Renal pelvis (tissue), 12 donors: ENCODE measurements at places on chromosomes 16 and 17. TPM values are rescaled to one million over a fixed set of nuclear protein-coding genes. Genes with fewer than 3 reads are reported as not detected.

The TEN1 gene
- 25.5 TPM for polyA plus RNA-seq

DNA sequence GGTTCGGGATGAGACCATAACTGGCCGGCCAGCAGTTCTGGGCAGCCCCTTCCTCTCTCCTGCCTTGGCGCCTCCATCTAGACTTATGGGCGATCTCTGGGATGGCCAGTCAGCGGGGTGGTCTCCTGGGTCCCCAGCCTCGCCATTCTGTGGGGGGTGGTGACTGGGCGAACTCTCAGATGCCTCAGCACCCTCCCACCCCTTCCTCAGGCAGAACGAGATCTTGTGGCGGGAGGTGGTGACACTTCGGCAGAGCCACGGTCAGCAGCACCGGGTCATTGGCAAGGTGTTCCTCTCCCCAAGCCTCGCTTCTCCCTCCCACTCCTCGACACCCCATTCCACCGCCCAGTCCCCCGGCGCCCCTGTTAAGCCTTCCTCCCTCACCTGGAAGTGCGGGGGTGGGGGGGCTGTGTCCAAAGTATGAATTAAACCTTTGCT lies 1.6 kb downstream of the HSF4 start:
- DNase-seq = no peak

The CMTM2 gene
- 0.90 TPM for polyA plus RNA-seq

DNA sequence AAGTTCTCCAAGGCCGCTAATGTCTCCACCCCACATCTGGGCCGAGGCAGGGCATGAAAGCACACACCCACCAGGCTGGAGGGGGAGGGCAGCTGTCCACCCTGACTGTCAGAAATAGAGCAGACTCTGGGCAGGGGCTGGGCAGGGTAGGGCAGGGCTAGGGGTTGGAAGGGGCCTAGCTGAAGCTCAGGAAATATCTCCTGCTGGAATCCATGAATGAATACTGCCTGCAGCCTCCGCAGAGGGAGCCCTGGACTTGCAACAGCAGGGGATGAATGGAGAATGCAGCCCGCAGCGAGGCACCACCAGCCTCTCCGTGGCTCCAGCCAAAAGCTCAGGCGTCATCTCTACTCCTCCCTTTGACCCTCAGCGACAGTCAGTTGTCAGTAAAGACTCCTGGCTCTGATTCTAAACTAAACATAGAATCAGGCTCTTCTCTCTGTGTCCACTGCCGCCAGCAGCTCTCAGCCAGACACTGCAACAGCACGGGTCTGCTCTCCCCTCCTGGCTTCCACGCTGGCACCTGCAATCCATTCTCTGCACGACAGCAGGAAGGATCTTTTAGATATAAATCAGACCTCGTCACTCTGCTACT lies 23.9 kb upstream of the NGFR start:
- DNase-seq = no peak

DNA sequence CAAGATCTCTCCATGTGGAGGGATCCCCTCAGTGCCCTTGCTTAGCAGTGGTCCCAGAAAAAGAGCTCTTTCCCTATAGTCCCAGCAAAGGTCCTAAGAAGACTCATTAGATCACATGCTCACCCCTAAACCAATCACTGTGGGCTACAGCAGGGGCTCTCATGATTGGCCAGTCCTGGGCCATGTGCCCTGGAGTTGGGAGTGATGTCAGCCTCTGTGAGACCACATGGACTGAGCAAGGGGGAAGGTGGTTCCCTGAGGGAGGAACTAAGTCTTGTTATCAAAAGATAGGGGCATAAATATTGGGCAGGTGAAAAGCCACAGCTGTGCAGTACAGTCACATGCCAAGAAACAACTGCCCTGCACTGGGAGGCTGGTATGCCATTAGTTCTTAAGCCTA lies 51.3 kb downstream of the SCNN1B start:
- DNase-seq = no peak

The HSF4 gene
- 1.2 TPM for polyA plus RNA-seq

The CCDC92B gene
- polyA plus RNA-seq = 0.27 TPM

The TPSG1 gene
- polyA plus RNA-seq = 0.93 TPM

The PRSS33 gene
- polyA plus RNA-seq = not detected

The DHRS7C gene
- polyA plus RNA-seq = not detected

GRCh38 chr16:66304961-66305360 lies 61.5 kb upstream of the CDH5 start:
- DNase-seq = no peak

DNA sequence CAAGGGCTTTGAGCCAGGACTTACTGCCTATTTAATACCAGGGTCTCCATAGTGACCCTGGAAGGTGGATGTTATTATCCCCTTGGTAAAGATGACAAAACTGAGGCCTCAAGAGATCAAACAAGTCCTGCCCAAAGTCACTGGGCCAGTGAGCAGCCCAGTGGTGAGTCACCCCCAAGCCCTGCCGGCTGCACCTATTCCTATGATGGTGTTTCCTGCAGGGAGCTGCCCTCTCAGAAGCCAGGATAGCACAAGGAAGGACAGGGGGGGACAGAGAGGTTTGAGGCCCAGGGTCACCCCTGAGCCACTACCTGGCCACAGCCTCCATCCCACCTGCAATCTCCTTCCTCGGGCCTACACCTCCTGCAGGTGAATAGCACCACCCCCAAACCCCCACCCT lies 90.9 kb downstream of the SDK2 start:
- no peak for DNase-seq

GRCh38 chr17:72661116-72661944 lies 431.2 kb downstream of the SLC39A11 start:
- DNase-seq = no peak

The GPR179 gene
- 0.10 TPM for polyA plus RNA-seq

The TBC1D3K gene
- polyA plus RNA-seq = not detected

The INTS2 gene
- 13.7 TPM for polyA plus RNA-seq

The LITAFD gene
- not detected for polyA plus RNA-seq

DNA sequence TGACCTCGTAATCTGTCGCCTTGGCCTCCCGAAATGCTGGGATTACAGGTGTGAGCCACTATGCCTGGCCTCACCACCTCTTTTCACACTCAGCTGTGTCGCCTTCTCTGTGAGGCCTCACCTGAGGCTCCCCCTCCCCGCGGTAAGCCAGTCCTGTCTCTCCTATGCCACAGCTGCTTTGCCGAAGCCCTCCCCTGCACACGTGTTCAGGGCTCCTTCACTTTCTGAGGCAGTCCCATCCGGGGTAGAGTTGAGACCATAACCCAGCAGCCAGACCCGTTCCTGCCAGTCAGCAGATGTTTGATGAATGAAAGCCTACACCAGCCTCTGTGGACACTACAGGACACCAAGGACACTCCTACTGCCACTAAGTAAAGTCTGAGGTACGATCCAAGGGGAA lies 10.6 kb downstream of the USP7 start:
- no peak for DNase-seq

The MMP15 gene
- 18.4 TPM for polyA plus RNA-seq

GRCh38 chr17:69884846-69885245 lies 190.2 kb upstream of the KCNJ16 start:
- DNase-seq = no peak

DNA sequence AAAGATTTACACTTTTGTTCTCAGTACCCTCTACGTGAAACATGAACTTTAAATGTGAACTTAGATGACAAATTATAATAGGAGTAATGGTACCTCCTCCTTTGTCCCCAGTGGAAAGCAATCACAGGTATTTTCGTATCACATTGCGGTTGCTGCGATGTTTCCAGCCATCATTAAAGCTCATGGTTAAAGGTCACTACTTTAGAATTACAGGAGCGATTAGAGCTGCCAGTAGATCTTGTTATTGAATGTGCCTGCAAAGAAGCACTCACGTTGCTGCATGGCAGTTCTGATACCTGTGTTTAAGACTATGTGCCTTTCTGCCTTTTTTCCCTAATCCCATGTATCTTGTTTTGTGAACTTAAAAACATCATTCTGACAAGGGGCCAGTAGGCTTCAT lies 301.0 kb downstream of the CPPED1 start:
- DNase-seq = no peak

DNA sequence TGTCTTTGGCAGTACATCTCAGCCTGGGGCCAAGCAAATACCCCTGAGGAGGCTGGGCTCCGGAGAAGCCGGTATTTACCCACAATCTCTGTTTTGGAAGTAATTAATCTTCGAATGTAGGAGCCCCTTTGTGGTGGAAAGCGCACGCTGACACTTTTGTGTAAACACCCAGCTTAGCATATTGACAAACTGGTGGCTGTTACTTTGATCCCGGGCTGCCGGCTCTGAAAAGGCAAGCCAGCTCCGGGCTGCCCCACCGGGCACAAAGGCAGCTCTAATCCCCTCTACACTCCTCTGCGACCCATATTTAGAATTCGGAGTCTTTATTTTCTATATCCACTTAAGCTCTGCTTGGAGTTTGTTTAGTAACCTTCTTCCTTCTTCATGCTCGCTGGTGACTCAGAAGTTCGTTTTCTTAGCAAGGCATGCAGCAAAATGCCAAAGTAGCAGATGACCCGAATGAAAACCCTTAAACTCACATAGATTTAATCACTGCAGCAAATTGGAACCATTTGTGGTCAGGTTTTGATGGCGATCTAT lies 144.0 kb upstream of the IRX3 start:
- no peak for DNase-seq

DNA sequence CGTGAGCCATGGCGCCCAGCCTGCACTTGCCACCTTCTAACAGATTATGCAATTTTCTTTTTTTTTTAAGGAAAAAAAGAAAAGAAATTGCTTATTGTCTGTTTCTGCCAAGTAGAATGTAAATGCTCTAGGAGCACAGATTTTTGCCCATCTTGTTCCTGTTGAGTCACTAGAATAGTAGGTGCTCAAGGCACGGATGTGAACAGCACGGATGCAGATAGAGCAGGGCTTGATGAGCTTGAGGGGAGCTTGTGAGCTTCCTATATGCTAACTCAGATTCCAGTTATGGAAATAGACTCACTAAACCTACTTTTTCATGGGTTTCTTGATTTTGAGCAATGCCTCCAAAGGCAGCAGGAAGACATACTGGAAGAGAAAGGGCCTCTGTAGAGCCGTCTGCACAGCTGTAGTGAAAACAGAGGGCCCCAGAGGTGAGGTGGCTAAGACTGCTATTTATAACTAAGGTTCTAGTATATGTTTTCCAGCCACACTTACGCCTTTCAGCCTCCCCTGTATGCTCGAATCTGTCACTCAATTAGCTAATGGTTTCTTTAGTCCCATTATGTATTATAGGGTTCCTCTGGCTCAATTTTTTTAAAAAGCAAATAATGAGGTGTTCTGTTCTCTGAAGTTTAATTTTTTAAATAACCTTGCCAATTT lies 72.8 kb downstream of the WWP2 start:
- no peak for DNase-seq

DNA sequence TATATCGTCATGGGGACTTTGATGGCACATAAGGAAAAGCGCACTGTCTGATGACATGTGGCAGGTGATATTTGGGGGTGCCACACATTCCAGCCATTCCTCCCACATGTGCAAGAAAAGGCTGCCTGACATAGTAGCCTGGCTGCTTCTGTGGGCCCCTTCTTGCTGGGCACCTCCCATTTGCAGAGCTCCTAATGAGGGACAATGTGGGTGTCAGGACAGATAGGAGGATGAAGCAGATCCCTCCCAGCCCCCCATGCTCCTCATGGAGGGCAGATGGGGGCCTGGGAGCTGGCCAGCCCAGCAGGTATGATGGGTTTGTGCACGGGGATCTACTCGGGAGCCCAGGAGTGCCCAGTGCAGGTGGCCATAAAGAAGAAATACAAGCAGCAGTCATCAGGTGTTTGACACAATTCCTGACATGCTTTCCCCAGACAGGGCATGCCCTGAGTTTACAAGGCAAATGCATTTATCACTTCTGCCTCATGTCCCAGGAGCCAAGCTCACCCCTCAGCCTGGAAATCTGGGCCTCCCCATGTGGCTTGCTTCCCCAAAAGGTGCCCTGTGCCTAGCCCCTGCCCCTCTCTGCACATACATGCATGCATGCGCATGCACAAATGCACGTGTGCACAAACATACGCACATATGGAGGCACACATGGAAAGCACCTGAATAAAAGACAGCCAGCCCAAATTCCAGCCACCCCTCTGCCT lies 260.6 kb upstream of the RPL38 start:
- no peak for DNase-seq

DNA sequence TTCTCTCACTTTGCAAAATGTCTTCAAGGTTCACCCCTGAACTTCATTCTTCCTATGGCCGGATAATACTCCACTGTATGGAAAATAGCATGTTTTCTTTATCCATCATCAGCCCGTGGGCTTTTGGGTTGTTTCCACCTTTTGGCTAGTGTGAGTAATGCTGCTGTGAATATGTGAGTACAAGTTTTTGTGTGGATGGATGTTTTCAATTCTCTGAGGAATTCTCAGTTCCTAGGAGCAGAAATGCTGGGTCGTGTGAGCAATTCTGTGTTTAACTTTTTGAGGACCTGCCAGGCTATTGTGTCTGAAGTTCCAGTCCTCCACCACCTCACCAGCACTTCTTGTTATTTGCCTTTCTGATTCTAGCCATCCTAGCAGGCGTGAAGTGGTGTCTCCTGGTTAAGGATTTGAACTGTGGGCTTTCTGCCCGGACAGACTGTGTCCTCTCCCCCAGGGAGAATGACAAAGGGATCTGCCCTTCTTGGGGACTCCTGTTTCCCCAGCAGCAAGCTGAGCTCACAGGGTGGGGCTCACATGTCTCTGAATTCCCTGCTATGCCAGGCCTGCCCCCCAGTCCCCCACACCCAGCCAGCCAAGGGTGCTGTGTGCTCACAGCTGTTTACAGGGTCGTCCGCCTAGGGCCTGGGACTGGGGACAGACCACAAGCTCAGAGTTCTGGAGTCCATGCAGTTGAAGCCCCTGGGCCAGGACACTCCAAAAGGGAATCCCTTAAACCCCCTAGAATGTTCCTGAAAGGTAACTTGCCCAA lies 92.2 kb upstream of the CIBAR2 start:
- no peak for DNase-seq

The PDE6G gene
- polyA plus RNA-seq = 11.2 TPM

The EPX gene
- polyA plus RNA-seq = 0.75 TPM

The TP53TG3 gene
- 0.11 TPM for polyA plus RNA-seq

- DNase-seq = peak; percentile 76
Measured at GRCh38 chr17:75645889-75646637, 12.8 kb downstream of the SMIM5 start.

The SCGB1C2 gene
- polyA plus RNA-seq = 1.6 TPM

GRCh38 chr17:61221181-61221580 lies 178.5 kb upstream of the TBX2 start:
- DNase-seq = no peak

DNA sequence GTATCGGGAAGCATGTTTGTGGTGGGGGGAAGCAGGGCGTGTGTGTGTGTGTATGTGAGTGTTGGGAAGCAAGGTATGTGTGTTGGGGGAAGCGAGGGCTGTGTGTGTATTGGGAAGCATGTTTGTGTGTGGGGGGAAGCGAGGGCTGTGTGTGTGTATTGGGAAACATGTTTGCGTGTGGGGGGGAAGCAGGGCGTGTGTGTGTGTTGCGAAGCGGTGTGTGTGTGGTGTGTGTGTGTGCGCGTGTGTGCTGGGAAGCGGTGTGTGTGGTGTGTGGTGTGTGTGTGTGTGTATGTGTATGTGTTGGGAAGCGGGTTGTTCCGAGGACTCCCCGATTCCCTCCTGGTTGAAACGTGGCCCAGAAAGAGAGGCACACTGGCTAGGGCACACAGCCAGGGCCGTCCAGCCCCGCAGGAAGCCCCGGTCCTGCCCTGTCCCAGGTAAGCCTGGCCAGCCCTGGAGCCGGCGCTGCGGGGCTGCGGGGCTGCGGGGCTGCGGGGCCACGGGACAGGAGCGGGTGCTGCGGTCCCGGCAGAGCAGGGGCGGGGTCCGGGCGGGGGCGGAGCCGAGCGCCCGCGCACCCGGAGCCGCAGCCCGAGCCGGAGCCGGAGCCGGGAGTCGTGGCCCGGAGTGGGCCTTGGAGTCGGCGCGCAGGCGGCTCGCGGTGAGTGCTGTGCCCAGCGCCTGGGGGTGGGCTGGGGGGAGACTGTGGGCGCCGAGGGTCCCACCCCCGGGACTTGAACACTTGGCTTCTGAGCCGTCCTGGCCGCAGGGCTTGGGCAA lies at the start of gene NOD2:
Gene NOD2 (plus strand): TSS at position 608 of the 783 bp plus-strand sequence. CDS start 5,890 bp downstream, outside the sequence.
- no peak for DNase-seq

The KRTAP4-8 gene
- not detected for polyA plus RNA-seq

- no peak for DNase-seq
Measured at GRCh38 chr16:49617016-49617629, 238.8 kb downstream of the ZNF423 start.
